Lower lobe of right lung (tissue), 2 donors: ENCODE measurements at places on chromosomes 2 and 18. TPM values are rescaled to one million over a fixed set of nuclear protein-coding genes. Genes with fewer than 3 reads are reported as not detected.

The HOXD8 gene
- total RNA-seq = 2.3 TPM

The TXNDC2 gene
- 0.12 TPM for total RNA-seq

The SRD5A2 gene
- 1.2 TPM for total RNA-seq

The SERPINB8 gene
- 15.4 TPM for total RNA-seq

DNA sequence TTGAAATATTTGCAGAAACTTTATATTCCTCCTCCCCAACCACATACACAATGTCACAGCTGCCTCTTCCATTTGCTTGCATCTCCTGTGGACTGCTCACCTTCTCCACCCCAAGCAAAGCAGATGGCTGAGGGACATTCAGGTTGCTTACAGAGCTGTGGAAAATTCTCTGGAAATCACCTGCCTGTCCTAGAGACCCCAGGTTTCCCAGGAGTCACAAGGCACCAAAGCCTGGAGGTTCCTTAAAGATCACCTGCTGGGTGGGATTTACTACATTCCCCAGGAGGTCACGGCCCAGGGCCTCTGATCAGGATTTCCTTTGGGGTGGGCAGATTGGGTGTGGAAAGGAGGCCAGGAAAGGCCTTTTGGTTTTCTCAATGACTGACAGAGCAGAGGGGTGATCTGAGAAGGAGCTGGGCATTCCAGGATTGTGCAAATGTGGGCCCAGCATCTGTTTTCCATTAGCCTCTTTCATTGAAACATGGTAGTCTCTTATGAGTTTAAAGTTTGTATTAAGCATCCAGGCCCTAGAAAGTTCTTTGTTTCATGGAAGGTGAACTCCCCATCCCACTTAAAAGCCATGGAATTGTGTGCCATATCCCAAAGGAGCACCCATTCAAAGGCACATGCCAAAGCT, 410.7 kb upstream of the TNP1 start:
- no peaks in the 10 kb centered on the region for H3K27me3 ChIP-seq
- H3K36me3 ChIP-seq = no peaks in the 10 kb centered on the region
- H3K4me3 ChIP-seq = no peak overlapping the region
- no peaks in the 10 kb centered on the region for H3K4me1 ChIP-seq

DNA sequence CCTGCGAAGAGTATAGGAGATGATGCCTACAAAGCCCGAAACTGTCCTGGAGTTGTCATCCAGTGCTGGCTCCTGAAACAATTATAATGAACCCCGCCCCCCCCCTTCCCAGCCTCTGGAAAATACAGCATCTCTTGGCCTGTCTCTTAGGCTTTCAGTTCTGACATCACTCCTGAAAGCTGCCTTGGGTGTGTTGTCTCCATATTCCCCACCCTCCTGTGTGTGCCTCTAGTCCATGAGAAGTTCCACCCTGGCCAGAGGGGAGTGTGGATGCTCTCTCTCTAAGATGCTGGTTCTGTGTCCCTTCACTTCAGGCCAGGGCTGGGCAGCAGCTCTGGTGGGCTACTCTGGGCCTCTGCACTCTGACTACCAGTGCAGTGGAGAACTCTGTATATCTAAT, 58.9 kb upstream of the TGFA start:
- no peak for DNase-seq
- peaks cover 8% of the 10 kb centered on the region for H3K27me3 ChIP-seq
- no peak overlapping the region for H3K4me3 ChIP-seq
- H3K4me1 ChIP-seq = no peaks in the 10 kb centered on the region
- H3K36me3 ChIP-seq = no peaks in the 10 kb centered on the region

DNA sequence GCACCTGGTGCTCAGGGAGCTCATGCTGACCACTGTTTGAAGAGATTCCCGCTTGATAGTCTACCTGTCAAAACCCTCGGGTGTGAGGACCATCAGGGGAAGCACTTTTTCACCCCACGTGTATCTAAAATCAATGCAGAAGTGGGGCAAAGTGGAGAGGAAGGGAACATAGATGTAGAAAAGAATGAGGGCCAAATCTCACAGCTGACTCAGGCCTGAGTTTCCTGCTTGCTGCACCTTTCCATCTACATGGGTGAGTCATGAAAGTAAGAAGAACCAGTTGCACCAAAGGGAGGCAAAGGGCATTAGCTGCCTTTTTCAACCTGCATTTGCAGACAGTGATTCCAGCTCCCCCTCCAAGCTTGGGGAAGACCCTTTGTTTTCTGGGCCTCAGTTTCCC, 100.2 kb upstream of the MYCN start:
- no peaks in the 10 kb centered on the region for H3K4me1 ChIP-seq
- no peaks in the 10 kb centered on the region for H3K27me3 ChIP-seq
- H3K4me3 ChIP-seq = no peak overlapping the region
- no peak for DNase-seq

DNA sequence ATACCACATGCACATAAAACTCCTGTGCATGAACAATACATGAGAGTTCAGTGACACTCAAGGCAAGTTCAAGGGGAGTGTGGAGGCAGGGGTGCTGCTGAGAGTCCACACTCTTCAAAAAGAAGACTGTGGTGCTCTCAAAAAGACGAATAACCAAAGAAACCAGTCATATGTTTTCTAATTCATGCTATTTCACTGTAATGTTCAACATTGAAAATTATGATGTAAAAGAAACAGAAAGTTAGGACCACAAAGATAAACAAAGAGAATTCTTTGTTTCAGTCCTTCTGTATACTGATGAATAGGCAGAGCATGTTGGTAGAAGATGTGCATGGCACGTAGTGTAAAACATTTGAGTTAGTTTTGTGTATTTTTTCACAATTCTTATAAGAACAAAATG, 864.2 kb upstream of the LRATD1 start:
- H3K4me1 ChIP-seq = no peaks in the 10 kb centered on the region
- no peaks in the 10 kb centered on the region for H3K27me3 ChIP-seq
- no peaks in the 10 kb centered on the region for H3K36me3 ChIP-seq
- H3K27ac ChIP-seq = no peak overlapping the region
- no peak for DNase-seq

- peak overlapping the region; percentile 33 for H3K4me3 ChIP-seq
- no peaks in the 10 kb centered on the region for H3K36me3 ChIP-seq
- peak overlapping the region; percentile 79 for H3K27ac ChIP-seq
- H3K4me1 ChIP-seq = peaks cover 16% of the 10 kb centered on the region
- DNase-seq = no peak
These were observed 187.5 kb downstream of the LTBP1 start for GRCh38 chr2:33134086-33134771.

DNA sequence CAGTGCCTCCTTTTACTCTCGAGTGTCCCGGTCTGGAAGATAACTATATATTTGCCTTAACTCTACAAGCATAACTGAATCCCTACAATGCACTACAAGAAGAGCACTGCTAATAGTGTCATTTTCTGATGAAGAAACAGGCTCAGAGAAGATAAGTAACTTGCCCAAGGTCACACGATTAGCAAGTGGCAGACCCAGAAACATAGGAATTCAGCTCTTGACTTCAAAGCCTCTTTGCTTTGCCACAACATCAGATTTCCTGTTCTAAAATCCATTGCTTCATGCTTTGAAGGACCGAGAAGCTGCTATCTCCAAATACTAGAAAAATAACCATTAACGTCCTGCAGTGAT, 65.6 kb downstream of the HS1BP3 start:
- H3K36me3 ChIP-seq = no peaks in the 10 kb centered on the region
- DNase-seq = no peak
- H3K4me1 ChIP-seq = peaks cover 36% of the 10 kb centered on the region
- H3K27me3 ChIP-seq = no peaks in the 10 kb centered on the region
- no peak overlapping the region for H3K4me3 ChIP-seq

DNA sequence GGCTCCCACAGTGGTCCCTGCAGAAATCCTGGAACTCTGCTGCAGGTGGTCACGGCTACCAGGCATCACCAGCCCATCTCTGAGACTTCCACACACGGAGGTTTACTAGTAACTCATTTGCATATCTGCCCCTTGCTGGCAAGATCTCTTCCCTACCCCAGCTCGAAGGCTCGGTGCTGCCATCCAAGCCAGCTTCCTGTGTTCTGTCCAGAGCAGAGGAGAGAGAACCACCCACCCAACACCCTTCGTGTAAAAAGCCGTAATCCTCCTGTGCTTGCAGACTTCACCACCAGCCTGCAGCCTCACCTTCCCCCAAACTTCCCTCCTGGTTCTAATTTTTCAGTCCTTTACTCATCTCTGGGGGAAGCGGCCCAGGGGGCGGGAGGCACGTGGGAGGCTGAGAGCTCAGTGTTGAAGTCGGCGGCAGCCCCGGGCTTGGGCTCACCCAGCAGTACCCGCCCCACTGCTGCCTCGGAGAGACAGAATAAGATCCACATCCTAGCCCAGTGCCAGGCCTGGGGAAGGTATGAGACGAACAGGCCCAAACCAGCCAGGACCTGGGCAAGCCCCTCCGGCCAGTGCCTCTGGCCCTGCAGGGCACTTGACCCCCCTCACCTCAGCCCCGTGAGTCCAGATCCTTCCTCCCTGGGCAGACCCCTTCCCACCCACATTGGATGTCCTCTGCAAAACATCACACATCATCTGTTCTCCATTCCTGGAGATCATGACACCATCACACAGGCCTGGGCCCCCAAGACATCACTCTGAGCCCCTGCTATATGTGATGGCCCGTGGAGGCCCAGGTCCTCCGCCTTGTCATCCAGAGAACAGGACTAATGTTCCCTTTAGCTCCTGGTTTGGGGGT, 145.8 kb upstream of the ID2 start:
- H3K27me3 ChIP-seq = no peaks in the 10 kb centered on the region
- peaks cover 71% of the 10 kb centered on the region for H3K4me1 ChIP-seq
- DNase-seq = no peak
- H3K27ac ChIP-seq = peak overlapping the region; percentile 77
- H3K4me3 ChIP-seq = no peak overlapping the region

- no peak overlapping the region for H3K27ac ChIP-seq
- peaks cover 7% of the 10 kb centered on the region for H3K36me3 ChIP-seq
- H3K27me3 ChIP-seq = no peaks in the 10 kb centered on the region
- no peaks in the 10 kb centered on the region for H3K4me1 ChIP-seq
- H3K4me3 ChIP-seq = no peak overlapping the region
These were observed 14.2 kb upstream of the OXER1 start for GRCh38 chr2:42777883-42778805.

GRCh38 chr2:234378440-234378839, 118.4 kb downstream of the ARL4C start:
- H3K27me3 ChIP-seq = no peaks in the 10 kb centered on the region
- no peaks in the 10 kb centered on the region for H3K4me1 ChIP-seq
- no peak overlapping the region for H3K27ac ChIP-seq
- H3K36me3 ChIP-seq = no peaks in the 10 kb centered on the region
- H3K4me3 ChIP-seq = no peak overlapping the region
- DNase-seq = no peak

DNA sequence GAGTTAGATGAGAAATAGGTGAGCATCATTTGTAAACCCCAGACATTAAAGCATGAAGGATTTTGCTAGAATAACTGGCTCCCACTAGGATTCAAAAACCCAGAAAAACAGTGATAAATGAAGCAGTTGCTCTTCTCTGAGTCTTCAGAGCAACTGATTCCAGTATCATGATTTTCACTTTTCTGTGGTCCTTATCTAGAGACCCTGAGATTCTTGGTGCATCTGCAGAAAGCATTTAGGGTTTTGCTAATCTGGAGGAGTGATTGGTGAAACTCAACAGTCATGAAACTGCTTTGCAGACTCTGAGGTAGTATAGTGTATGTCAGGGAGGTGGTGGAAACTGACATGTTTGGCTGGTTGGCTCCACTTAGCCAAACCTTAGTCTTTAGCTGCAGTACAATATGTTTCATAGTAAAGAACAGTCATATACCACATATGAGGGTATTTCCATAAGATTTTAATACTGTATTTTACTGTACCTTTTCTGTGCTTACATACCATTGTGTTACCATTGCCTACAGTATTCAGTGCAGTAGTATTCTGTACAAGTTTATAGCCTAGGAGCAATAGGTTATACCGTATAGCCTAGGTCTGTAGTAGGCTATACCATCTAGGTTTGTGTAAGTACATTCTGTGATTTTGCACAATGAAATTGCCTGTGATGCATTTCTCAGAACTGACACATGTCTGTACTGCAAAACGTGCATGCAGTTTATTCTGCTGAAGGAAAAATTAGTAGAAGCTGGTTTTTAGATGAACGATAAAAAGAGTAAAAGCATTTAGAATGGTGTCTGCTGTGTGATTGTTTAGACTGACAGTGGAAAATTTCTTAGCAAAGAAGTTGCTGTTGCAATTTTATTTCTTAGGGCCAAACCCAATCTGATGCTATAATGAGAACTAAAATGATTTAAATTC, 23.8 kb downstream of the EML4 start:
- peaks cover 53% of the 10 kb centered on the region for H3K4me1 ChIP-seq
- no peak overlapping the region for H3K4me3 ChIP-seq
- H3K36me3 ChIP-seq = no peaks in the 10 kb centered on the region
- H3K27me3 ChIP-seq = no peaks in the 10 kb centered on the region
- H3K27ac ChIP-seq = no peak overlapping the region

GRCh38 chr2:160373666-160374065, 119.9 kb downstream of the RBMS1 start:
- peaks cover 99% of the 10 kb centered on the region for H3K4me1 ChIP-seq
- H3K4me3 ChIP-seq = no peak overlapping the region
- H3K36me3 ChIP-seq = no peaks in the 10 kb centered on the region

DNA sequence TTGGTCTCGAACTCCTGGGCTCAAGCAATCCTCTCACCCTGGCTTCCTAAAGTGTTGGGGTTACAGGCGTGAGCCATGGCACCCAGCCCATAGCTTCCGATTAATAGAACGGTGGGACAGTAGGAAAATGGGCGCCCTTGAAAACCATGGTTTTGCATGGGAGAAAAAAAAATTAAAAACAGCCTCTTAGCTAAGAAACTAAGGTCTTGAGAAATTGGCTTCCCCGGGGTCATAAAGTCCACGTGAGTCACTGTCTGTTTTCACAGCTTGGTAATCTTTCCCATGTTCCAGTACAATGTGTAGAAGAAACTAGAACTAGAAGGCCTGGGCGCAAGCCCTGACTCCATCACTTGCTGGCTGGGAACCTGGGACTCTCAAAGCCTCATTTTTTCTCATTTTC, 20.7 kb downstream of the B3GNT2 start:
- no peak overlapping the region for H3K4me3 ChIP-seq
- no peaks in the 10 kb centered on the region for H3K36me3 ChIP-seq
- H3K4me1 ChIP-seq = peaks cover 81% of the 10 kb centered on the region
- no peak for DNase-seq

DNA sequence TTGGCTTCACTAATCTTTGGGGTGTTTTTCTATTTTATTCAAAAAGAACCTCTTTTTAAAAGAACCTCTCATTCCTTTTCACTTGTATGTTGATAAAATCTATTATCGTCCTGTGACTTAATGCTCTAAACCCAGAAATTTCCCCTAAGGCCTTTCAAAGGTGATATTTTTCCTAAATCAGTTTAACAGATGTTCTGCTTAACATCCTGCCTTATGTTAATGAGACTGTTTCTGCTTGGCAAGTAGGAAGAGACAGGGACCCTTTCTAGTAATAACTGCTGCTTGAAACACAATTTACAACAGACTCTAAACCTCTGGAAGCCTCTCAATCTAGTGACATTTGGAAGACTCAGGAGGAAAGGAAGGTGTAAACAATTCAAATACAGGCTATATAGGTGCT, 128.8 kb downstream of the KCNJ3 start:
- H3K4me3 ChIP-seq = no peak overlapping the region
- DNase-seq = no peak
- H3K27me3 ChIP-seq = no peaks in the 10 kb centered on the region
- no peaks in the 10 kb centered on the region for H3K36me3 ChIP-seq
